ENCODE measurements at places on chromosomes 5 and 9.
A peak's percentile ranks its signal among the peaks of the same experiment; 100 is the strongest.

- DNase-seq, result no peak
Observed at GRCh38 chr9:72931437-72931836, 21.4 kb downstream of the ALDH1A1 start.

GRCh38 chr5:92017776-92018175 lies 634.7 kb upstream of the ARRDC3 start:
- DNase-seq, result no peak

DNA sequence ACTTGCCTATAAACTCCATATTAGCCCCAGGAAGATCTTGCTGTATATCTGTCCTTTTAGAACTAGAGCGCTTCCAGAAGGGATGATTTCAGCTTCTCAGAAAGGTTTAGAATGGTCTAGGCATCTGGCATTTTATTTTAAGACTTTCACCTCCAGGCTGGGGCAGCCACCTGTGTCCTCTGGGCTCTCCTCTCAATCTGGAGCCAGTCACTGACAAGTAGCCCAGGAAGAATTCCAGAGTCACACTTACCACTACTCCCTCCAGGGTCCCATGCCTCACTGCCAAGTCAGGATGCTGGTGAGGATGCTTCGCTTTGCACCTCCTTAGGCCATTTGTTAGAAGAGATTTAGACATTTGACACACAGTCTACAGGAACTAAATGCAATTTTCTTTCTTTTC lies 20.8 kb downstream of the B4GALT1 start:
- DNase-seq, result no peak

- DNase-seq, result no peak
Observed at GRCh38 chr5:161378701-161379100, 167.8 kb downstream of the GABRB2 start.

GRCh38 chr9:26205261-26205660 lies 527.0 kb upstream of the TUSC1 start:
- DNase-seq, result no peak

DNA sequence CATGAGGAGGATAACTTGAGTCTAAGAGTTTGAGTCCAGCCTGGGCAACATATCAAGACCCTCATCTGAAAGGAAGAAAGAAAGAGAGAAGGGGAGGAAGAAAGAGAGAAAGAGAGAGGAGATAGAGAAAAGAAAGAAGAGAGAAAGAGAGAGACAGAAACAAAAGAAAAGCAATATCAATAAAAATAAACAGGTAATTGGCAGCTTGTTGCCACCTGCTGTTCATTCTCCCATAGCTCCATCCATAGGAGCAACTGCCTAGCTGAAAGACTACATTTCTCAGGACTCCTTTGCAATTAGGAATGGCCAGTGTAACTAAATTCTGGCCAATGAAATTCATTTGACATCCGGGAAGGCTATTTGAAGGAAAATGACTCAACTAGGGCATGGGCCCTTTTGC lies 4.6 kb upstream of the TTC39B start:
- DNase-seq, result no peak

DNA sequence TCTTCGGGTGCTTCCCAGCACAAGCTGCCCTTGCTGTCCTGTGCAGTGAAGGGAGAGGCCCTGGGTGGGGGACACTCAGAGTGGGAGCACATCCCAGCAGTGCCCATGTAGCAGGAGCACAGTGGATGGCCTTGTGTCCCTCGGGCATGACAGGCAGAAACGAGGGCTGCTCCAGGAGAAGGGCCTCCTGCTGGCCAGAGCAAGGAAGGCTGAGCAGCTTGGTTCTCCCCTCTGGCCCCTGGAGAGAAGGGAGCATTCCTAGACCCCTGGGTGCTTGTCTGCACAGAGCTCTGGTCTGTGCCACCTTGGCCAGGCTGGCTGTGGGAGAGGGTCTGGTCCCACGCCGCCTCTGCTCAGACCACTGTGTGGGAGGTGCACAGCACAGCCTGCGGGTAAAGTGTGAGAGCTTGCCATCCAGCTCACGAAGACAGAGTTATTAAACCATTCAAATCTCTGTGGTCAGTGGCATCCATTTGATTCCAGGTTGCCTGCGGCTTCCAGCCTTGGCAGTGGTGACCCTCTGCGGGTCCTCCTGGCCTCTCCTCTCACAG lies 18.3 kb downstream of the FBXW5 start:
- no peak for DNase-seq

- no peak for DNase-seq
Observed at GRCh38 chr9:128276574-128277270, 646 bp downstream of the SWI5 start.

GRCh38 chr5:137090151-137090550 lies 409.0 kb downstream of the SPOCK1 start:
- DNase-seq, result no peak

GRCh38 chr5:178486239-178486641 lies 104.0 kb downstream of the COL23A1 start:
- no peak for DNase-seq

- DNase-seq, result no peak
Observed at GRCh38 chr9:33320568-33321261, 30.4 kb downstream of the NFX1 start.

- no peak for DNase-seq
Observed at GRCh38 chr5:116765441-116765840, 190.8 kb upstream of the SEMA6A start.

- no peak for DNase-seq
Observed at GRCh38 chr9:33124751-33125381, 42.3 kb downstream of the B4GALT1 start.

- DNase-seq, result no peak
Observed at GRCh38 chr9:92974161-92974661, 26.9 kb downstream of the FGD3 start.

GRCh38 chr9:31916591-31917241 lies 467.7 kb upstream of the ACO1 start:
- peak; percentile 35 for DNase-seq

DNA sequence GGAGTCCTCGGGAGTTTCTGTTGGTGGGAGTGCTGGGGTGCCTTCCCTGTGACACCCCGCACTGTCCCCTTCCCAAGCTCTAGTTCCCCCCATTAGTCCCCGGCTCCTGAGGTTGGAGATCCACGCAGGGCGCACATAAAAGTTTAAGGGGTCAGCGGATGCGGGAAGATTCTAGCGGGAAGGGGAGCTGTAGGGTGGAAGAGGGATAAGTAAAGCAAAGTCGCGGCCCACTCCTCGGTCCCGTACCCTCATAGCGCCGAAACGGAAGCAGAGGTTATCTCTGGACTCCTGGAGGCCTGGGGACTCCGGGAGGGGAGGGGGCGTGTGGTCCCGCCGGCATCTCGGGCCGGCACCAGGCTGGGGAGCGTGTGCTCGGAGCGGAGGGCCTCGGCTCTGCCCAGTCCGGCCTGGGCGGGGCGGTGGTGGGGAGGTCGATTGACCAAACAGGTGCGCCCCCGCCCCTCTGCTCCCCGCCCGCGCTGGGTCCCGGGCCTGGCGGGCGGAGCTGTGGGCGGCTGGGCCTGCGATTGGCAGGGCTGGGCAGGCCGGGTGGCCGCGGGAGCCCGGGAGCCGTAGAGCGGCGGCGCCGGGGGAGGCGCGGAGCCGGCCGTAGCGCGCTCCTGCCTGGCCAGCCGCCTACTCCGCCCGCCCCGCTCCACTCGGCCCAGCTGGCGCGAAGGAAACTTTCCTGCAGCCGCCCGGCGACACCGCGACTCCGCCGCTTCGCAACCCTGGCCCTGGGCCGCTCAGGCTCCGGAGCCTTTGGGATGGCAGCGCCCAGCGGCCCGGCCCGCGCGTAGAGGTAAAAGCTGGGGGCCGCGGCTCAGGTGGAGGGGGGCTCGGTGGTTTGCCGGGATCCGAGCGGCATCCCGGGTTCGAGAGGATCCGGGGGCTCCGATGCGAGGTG lies 52.2 kb upstream of the DAB2IP start:
- DNase-seq, result peak; percentile 20

DNA sequence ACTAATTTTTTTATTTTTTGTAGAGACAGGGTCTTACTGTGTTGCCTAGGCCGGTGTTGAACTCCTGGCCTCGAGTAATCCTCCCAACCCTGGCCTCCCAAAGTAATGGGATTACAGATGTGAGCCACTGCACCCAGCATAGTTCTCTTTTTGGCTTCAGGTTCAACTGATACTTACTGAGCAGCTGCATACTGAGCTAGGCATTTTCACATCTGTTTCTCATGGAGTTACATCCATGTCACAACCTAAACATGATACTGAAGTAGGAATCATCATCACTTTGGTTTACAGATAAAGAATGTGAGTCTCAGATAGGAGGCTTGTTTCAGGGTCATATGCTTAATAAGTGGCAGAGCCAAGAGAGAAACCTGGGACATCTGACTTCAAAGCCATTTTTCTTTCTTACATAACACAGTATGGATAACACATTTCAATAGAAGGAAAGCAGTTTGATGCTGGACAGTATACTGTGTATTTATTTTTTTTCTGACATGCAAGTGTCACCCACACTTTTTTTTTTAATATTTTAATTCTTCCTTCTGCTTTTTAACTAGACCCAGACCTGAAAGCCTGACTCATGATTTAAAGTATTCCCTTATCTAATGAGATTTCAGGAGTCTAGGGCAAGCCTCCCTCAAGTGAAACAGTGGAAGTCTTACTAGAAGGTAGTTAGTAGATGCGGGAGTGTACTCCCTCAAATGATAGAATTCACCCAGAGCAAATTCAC lies 90.8 kb downstream of the HACD4 start:
- DNase-seq, result no peak

- no peak for DNase-seq
Observed at GRCh38 chr9:8457055-8457454, 657.5 kb upstream of the DMAC1 start.

DNA sequence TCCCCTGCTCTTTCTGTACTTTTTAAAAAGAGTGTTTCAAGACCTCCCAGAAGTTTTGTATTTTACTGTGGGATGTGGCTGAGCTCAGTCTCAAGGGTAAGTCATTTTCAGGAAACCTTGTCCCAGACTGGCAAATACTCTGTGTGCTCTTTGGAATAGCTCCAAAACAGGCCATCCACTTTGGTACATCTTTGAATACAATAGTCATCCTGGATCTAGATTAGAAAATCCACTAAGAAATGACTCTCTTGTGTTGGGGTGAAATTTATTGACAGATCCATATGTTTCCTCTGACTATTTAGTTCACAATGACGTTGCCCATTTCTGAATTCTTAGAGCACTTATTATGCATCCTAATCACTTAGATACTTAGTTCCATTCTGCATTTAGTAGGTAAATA lies 95.2 kb downstream of the PLCXD3 start:
- no peak for DNase-seq

DNA sequence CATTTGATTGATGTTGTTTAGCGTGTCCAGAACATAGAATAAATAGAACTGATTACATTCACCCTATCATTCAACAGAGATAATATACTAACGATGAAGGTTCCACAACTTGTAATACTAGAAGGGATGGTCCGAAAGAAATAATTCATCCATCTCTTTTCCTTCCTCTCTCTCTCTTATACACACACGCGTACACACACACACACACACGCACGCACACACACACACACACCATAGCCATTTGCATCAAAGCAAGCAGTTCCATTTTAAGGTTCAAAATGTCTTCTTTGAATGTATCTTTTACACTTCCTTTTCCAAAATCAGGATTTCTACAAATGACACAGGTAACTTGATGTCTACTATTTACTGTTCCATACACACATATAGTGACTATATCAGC lies 887 bp downstream of the GDA start:
- DNase-seq, result no peak

DNA sequence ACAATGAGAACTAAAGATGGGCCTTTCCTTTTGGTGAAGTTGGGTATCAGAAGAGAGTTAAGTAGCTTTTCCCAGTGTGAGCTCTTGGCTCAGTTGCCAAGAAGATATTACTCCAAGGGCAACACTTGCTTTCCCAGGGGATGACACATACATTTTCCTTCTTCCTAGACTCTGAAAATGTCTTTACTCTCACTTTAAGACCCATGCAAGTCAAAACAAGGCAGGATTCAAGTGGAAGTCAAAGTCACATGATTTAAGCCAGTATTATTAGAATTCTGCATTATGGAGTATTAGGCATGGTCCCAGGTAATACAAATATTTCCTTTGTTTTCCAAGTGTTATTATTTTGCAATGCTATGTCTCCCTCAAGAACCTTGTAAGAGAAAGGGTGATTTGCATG lies 175.1 kb downstream of the PPP2R2B start:
- DNase-seq, result no peak

- no peak for DNase-seq
Observed at GRCh38 chr5:6768590-6769230, 55.5 kb downstream of the TENT4A start.

- DNase-seq, result no peak
Observed at GRCh38 chr5:120910629-120911028, 446.5 kb downstream of the PRR16 start.

- no peak for DNase-seq
Observed at GRCh38 chr5:135568246-135568645, 10.5 kb downstream of the CXCL14 start.

- no peak for DNase-seq
Observed at GRCh38 chr5:174610968-174611367, 113.4 kb upstream of the MSX2 start.

GRCh38 chr9:136631038-136632000 lies 31.4 kb upstream of the EGFL7 start:
- DNase-seq, result peak; percentile 53

GRCh38 chr5:135895474-135896006 lies at the start of gene IL9:
Gene IL9, minus strand, starts transcription at chr5:135895841. Its CDS starts 25 bp downstream, at chr5:135895816.
- no peak for DNase-seq

DNA sequence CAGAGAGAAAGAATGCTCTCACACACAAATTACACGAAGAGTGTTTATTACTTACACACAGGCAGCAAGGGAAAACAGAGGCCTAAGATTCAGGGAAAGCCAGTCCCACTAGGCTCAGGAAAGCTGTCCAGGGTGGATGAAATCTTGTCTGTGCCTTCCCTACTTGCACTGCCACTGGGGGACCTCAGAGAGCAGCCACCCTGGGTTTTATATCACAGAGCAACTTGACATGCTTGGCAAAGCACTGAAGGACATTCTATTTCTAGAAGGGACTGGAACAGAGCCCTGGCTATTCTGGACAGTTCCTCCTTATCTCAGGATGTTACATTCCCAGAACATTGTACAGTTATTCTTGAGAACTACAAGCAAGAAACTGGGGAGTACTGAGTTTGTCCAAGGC lies 7.5 kb upstream of the PRSS3 start:
- no peak for DNase-seq

GRCh38 chr9:130899051-130899748 lies 2.6 kb upstream of the QRFP start:
- no peak for DNase-seq

DNA sequence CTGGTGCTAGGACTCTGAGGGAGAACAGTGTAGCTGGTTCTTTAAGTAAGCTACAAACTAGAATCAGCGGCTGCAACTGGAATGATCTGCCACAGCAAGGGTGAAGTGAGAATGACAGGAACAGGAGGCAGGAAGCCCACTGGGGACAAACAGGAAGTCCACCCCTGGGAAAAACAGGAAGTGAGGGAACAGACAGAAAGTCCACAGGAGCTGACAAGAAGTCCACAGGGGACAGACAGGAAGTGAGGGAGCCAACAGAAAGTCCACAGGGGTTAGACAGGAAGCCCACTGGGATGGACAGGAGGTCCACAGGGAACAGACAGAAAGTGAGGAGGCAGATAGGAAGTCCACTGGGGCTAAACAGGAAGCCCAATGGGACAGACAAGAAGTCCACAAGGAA lies 15.5 kb downstream of the ADAMTS16 start:
- DNase-seq, result no peak

- peak; percentile 2 for DNase-seq
Observed at GRCh38 chr5:127028822-127029457, 1.4 kb downstream of the MARCHF3 start.

GRCh38 chr9:9942764-9943424 lies 669.9 kb downstream of the PTPRD start:
- peak; percentile 76 for DNase-seq

GRCh38 chr9:91572044-91572443 lies 148.4 kb upstream of the NFIL3 start:
- peak; percentile 38 for DNase-seq

GRCh38 chr9:82797534-82797933 lies 265.4 kb downstream of the RASEF start:
- DNase-seq, result peak; percentile 50
